Suprapubic skin (tissue), 4 donors: ENCODE measurements at places on chromosomes 12 and 14. TPM values are rescaled to one million over a fixed set of nuclear protein-coding genes. Genes with fewer than 3 reads are reported as not detected.

Gene CNTN1
- 29.7 TPM for total RNA-seq

- no peak for DNase-seq
These were observed 212.8 kb downstream of the KIF21A start for GRCh38 chr12:39230086-39230485.

DNA sequence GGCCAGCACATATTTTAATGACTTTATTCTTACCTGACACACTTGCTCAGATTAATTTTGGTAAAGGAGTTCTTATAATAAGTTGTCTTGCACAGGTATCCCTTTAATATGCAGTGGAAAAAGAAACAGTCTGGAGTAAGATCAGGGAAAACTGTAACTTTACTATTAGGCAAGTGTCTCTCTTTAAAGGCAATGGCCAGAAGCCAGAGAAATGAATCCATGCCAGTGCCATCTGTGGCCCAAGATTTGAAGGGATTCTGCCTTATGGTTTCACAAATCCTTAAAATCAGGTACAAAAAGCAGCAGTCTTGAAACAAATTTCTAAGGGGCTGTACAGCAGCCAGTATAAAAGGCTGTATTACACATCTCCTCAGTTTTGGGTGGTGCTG is 22.4 kb downstream of the NFYB start:
- no peak for DNase-seq

DNA sequence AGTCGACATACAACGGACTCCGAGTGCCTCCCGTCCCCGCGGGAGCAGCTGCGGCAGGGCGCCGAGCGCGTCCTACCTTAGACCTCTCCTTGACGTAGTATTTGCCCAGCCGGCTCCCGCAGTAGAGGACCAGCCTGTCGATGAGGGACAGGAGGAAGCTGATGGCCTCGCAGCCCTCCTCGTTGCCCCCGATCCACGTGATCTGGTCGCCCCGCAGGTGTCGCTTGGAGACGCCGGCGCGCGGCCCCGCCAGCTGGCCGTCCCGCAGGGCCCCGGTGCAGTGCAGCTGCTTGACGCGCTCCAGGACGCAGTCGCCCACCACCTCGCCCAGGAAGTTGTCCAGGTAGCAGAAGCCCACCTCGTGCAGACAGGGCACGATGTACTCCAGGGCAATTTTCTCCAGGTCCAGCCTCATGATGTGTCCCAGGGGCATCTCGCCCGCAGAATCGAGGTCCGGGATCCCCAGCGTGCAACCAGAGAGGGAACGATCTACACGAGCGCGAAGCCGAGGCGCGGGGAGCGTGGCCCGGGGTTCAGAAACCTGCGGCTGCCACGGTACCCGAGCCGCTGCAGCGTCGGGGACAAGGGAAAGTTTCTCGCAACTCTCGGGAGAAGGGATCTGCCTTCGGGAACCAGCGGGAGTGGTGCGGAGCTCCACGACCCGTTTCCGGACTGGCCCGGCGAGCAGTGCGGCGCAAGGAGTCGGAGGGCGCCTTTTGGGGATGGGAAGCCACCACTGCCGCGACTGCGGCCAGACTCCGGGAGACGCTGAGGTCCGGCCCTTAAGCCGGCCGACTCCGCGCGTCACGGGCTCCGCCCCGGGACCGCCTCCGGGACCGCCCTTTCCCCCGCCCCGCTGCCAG is at the start of gene EGLN3:
TSS of gene EGLN3 (minus strand) at position 755 of the 863 bp plus-strand sequence. CDS start at position 433, 322 bp downstream.
- DNase-seq, result peak; percentile 93

GRCh38 chr12:115343601-115344000 is 659.6 kb upstream of the TBX3 start:
- no peak for DNase-seq

GRCh38 chr12:46722394-46723185 is 103.2 kb downstream of the SLC38A4 start:
- DNase-seq, result no peak
